Endothelial cell (in vitro differentiated cells): ENCODE measurements at places on chromosomes 12 and 14.

- no peaks in the 10 kb centered on the region for H3K36me3 ChIP-seq
- no peaks in the 10 kb centered on the region for H3K4me1 ChIP-seq
- DNase-seq = no peak
Measured at GRCh38 chr14:26856876-26857518, 259.2 kb upstream of the NOVA1 start.

DNA sequence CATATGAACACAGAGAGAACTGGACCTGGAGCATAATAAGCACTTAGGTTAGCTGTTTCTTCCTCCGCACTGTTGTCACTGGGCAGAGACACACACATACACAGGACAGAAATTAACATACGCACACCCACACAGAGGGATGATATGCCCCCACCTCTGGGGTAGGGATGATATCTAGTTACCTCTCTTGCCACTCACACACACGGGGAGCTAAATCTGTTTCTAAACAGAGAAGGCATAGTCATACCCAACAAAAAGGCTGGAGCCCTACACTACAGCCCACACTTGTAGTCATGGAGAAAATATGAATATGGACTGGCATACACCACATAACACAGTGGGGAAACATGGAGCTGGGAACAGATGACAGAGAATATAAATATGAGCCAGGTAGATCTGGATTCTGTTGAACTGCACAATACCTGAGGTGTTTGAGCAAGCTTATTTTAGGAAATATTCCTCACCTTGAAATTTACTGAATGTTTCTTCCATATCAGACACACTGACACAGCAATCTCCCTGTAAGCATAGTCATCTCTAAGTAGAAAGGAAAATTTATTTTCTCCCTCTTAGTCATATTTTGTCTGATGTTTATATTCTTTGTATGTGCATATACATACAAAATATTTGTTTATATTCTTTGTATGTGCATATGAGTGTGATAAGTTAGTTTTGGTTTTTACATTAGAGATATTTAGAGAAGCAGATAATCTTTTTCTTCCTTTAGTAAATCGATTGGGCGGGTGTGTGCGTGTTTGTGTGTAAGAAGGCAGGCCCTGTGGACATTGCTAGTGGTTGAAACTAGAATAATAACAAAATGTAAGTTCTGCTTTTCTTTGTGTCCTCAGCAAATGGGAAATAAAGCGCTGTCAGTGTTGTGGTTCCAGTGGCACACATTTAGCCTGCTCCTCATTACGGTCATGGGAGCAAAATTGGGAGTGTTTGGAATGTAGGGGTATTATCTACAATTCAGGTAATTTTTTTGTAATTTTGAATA is 20.9 kb upstream of the SCFD1 start:
- no peak overlapping the region for H3K4me3 ChIP-seq
- H3K27ac ChIP-seq = no peak overlapping the region
- DNase-seq = no peak

GRCh38 chr12:71201136-71201679 is 43.4 kb upstream of the TSPAN8 start:
- H3K27me3 ChIP-seq = no peaks in the 10 kb centered on the region
- no peak for DNase-seq
- no peaks in the 10 kb centered on the region for H3K36me3 ChIP-seq

DNA sequence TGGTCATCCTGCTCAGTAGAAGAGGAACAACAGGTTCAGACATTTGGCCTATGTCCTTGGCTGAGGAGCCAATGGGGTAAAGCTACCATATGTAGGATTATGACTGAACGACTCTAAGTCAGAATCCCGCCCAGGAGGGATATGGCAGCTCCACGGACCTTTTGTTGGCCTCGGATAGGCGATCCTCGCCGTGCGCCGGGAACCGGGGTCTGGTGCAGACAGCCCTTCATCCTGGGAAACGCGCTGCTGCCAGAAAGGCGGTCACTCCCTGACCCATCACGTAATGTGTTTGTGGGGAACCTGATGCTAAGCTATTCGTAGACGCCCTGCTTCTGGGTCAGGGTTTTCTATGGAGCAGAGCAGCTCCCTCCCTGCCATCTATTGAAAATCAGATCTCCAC is 178.9 kb upstream of the ALG10B start:
- H3K27ac ChIP-seq = no peak overlapping the region
- DNase-seq = no peak
- H3K4me3 ChIP-seq = no peak overlapping the region
- peaks cover 5% of the 10 kb centered on the region for H3K36me3 ChIP-seq
- H3K27me3 ChIP-seq = peaks cover 5% of the 10 kb centered on the region
